ENCODE measurements at places on chromosomes 3 and 15.

GRCh38 chr15:52428297-52428696 is 100.4 kb downstream of the MYO5A start:
- DNase-seq, result no peak

GRCh38 chr15:100769975-100770340 is 109.7 kb upstream of the ALDH1A3 start:
- no peak for DNase-seq

DNA sequence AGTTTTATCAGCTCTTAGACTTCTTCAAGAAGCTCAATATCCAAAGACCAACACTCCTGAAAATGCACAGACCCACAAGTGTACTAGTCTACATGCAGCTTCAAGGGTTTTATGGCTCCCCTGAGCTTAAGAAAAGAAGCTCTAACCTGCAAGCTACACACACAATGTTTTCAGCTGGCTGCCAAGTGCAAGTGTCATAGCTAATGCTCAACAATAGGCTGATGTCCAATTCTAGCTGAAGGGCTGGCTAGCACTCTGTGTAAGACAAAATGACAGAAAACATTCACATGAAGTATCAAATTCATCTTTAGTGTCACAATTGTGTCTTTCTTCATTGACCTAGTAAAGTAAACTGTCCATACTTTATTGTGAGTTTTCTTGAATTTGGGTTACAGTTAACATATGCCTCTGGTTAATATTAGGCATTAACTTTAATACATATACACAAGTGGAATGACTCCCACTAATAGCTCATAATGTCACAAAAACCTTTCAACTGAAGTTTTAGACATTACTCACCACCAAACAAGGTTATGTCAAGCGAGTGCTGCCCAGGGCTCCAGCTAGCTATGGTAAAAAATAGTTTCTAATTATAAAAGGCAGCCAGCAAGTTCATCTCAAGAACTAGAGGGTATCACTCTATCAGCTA is 15.1 kb downstream of the ABI3BP start:
- DNase-seq, result no peak

DNA sequence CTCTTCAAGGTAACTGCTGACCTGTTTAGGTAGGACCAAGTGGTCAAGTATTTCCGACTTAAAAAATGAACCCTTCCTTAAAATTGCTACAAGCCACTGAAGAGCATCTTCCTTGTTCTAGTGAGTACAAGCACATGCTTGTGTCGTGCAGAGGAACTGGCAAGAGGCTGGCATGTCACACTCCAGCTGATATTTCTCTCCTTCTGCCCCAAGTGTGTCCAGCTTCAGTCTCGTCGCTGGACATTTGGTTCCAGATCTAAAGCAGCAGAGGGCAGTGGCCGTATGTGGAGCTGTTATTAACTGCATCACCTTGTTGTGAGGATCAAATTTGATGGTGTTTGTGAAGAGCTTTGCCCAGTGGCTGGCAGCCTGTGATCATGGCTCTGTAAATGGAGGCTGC is 10.0 kb downstream of the RBP2 start:
- DNase-seq, result no peak

DNA sequence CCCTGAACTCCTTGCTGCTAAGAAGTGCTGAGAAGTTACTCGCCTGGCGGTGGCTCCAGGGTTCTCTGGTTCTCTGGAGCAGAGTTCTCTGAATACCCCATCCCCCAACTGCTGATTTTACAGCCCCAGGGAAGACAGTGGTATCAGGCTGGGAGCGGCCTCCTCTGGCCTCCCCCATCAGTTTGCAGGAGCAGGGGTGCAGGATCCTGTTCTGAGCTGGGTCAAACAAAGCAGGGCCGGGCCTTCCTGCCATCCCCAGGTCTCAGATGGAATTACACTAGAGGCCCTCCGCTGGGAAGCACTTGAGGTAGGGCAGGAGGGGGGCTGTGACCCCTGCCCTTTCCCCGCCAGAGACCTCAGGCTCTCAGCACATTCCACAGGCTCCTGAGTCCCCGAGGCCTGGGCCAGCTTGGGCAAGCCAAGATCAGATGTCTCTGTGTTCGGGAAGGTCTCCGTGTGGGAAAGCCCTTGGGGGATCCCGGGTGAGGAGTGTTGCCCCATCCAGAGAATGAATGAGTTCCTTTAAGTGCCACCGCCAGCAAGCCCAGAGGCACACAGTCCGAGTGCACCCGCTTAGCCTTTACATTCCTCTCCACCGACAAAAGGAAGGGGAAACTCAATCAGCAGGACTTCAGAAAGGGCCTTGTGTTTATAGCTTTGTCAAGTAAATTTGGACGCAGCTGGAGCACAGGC is 149.9 kb downstream of the LRRK1 start:
- no peak for DNase-seq

DNA sequence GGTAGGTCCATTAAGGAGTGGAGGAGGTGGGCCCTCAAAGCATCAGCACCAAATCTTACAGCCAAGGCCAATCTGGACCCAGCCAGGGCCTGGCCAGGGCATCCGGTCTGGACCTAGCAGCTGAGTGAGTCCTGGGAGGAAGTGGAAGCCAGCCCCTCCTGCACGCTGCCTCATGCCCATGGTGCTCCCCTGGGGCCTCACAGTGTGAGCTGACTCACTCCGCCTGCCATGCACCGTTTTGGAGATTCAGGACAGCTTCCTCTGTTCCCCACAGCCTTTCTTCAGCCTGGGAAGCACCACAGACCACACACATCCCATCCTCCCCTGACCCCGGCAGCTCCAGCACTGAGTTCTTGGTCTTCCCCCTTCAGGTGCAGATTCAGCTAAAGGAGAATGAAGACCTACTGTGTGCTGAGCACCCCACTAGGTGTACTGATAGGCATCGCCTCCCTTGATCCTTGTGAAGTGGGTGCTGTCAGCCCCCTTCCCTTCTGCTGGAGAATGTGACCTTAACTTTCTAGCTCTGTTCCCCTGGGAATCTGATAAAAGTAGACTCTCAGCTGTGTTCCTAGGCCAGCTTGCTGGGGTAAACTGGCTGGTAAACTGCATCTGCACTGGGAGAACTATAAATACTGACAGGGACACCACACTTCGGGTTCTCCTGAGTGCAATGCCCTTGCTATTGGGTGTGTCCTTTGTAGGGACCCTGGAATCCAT is 36.8 kb upstream of the SEC13 start:
- DNase-seq, result no peak

- DNase-seq, result no peak
Measured at GRCh38 chr15:93987068-93987467, 244.3 kb upstream of the MCTP2 start.

DNA sequence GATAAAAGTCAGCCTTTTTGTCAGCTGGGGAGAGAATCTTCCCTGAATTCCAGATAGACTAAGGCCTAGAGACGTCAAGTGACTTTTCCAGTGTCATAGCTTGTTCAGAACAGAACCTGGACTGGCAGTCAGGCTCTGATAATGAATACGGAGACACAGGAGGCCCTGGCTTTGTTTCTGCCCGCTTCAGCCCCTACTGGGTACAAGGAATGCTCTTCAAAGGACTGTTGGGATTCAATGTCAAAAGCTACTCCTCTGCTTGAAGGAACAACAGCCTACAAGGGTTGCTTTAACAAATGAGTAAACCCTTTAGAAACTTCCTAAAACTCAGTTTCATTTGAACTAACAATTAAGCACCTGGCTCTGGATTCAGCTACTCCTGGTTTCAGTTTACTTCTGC is 412.3 kb downstream of the OXSM start:
- no peak for DNase-seq

DNA sequence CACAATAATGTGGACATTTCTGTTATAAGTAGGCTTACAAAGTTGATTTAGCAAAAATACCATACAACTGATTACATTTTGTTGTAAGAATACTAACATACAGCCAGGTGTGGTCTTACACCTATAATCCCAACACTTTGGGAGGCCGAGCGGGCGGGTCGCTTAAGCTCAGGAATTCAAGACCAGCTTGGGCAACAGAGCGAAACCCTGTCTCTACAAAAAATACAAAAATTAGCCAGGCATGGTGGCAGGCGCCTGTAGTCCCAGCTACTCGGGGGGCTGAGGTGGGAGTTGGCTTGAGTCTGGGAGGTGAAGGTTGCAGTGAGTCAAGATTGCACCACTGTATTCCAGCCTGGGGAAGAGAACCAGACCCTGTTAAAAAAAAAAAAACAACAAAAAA is 67.1 kb downstream of the DLG1 start:
- no peak for DNase-seq

GRCh38 chr3:24639061-24639460 is 144.4 kb upstream of the THRB start:
- DNase-seq, result no peak
